ENCODE measurements at places on chromosomes 1 and 21.

DNA sequence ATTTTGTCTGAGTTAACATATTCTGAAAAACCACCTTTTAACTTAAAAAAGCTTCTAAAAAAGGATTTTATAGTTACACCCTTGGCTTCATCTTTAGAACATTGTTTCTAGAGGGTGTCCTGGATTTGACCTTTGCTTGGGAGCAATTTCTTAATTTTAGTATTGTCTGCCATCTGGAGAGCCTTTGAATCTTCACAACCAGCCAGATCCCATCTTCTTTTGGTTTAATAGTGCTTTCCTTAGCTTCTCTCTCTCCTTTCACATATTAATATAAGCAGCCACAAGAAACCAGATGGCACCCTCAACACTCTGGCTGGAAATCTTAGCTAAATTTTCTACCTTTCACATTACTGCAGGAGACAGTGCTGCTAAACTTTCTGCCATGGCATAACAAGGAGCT is 76.5 kb upstream of the TSPAN2 start:
- DNase-seq: no peak

DNA sequence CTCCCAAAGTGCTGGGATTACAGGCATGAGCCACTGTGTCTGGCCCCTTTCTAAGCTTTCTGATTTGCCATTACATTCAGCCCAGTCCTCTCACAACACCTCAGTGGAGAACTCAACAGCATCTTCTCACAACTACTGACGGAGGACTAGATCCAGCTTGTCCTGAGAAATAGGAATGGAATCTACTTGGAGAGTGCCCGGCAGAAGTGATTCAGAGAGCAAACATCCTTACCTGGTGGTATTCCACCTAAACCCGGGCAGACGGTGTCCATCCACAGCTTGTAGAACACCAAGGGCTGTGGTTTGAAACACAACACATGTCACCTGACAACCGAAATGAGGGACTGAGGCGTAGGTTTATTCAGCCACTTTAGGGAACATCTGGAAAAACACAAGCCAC is 28.8 kb upstream of the CCSAP start:
- DNase-seq: no peak

- DNase-seq: no peak
Measured at GRCh38 chr1:154533952-154534844, 24.3 kb downstream of the UBE2Q1 start.

DNA sequence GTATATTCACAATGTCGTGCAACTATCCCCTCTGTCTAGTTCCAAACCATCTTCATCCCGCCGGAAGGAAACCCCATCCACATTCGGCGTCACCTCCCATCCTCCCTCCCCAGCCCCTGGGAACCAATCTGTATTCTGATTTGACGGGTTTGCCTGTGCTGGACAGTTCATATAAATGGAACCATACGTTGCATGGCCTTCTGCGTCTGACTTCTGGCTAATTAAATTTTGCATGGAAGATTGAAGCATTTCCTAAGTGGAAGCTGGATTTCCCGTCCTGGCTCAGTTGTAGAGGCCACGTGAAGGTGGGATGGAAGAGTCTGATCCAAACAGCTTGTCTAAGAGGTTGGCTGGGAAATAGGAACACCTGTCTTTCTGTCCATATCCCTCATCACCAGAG is 14.6 kb downstream of the SPSB1 start:
- DNase-seq: no peak

DNA sequence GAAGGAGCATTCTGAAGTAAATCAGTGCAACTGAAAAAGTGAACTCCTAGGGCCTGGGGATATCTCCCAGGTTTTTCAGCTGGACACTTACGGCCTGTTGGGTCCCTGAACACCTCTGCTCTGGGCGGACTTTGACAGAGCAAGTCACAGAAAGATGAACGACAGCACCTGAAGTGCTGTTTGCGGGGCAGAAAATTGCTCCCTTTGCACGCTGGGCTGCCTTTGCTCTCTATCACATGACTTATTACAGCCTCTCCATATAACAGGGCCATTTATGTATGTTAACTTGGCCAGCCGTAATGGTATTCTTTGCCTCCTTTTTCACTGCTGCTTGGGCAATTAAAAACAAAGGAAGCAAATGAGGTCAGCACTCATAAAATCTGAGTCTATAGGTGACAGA is 332.9 kb downstream of the BARHL2 start:
- DNase-seq: no peak

GRCh38 chr1:12439073-12439472 is 178.9 kb downstream of the DHRS3 start:
- DNase-seq: no peak

- no peak for DNase-seq
Measured at GRCh38 chr1:109261578-109261977, 12.2 kb downstream of the CELSR2 start.

DNA sequence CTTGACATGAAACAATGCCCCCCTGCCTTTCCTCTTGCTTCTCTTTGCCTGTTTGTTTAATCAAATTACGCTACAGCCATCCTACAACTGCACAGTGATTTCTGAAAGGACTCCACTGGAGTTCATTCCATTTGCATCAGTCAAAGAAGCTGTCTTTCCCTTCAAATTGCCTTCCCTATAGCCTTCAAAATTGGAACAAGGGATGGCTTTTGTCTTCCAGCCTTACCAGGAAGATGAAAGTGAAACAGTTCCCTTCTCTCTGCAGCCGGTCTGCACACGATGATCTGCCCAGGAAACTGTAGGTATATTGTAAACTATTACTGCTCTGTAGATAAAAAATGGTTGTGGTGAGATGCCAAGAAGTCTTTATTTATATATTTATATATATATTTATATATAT is 65.6 kb upstream of the ETS2 start:
- DNase-seq: no peak

DNA sequence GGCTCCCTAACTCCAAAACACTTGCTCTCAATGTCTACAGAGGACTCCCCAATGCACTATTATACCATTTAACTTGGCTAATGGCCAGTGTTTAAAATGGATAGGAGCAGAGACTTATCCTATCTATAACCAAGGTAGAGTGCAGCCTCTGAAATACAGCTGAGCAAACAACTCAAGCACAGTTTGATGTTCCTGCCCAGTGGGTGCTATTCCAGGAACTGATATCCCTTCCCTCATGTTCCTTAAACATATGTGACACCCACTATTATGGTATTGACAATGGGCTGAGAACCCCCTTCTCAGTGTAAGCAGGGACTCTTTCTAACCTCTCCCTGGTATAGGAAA is 51.7 kb downstream of the SH3GLB1 start:
- no peak for DNase-seq

- DNase-seq: no peak
Measured at GRCh38 chr1:155261493-155261851, 688 bp downstream of the SCAMP3 start.

- no peak for DNase-seq
Measured at GRCh38 chr1:198246337-198246736, 89.5 kb downstream of the NEK7 start.

DNA sequence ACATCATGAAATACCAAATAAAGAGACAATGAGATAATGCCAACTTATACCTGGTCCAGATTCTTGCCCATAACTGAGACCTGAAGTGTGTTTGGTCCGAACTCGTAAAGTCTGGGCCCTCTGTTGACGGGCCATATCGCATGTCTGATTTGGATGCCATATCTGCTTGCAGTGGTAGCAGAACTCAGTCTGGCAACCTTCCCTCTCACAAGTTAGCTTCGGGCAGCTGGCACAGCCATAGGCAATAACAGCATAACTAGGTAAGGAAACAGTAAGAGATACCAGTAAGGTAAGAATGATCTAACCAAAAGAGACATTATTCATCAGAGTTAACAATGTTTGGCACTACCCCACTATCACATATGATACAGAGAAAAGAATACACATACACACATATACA is 15.1 kb downstream of the RNF19B start:
- no peak for DNase-seq

DNA sequence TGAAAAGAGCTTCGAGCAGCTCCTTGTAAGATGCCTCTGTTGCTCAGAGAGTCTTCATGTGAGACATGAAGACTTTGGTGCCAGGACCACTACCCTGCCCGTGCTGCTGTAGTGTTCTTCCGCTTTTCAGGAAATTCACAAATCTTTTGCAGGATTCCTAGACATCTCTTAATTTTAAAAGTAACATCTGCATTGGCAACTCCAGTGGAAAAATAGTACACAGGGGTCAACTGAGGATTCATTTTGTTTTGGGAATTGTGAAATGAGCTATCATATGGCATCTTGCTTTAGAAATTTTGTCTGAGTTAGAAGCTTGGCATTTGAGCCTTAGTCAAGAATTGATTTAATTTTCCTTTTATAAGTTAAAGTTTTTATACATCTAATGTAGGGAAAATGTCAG is 7.2 kb downstream of the PRDM2 start:
- no peak for DNase-seq

- no peak for DNase-seq
Measured at GRCh38 chr1:3698660-3699408, 46.5 kb downstream of the TP73 start.

GRCh38 chr1:230816018-230816417 is 52.3 kb downstream of the C1orf198 start:
- DNase-seq: no peak

DNA sequence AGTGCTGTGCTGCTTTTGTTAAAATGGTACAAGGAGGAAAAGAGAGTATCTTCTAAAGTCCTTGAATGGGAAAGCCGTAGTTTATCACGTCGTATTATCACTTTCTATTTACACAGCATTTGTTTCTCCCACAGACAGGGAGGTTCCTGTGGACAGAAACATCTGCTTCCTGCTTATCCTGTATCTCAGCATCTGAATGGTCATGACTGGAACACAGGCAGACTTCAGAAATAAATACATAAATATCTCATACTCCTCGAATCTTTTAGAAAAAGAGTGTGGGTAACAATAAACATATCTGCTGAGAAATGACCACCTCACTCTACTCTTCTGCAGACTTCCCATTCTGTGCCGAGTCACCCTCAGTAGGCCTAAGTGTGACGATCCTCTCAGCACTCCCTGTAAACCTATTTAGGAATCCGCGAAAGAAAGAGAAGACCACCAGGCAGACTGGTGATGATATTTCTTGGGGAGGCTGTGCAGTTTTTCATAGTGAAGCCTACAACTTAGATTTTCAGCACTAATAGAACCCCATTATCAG is 393.5 kb downstream of the SMYD3 start:
- DNase-seq: no peak

GRCh38 chr1:163257763-163258162 is 55.0 kb upstream of the RGS5 start:
- DNase-seq: no peak

DNA sequence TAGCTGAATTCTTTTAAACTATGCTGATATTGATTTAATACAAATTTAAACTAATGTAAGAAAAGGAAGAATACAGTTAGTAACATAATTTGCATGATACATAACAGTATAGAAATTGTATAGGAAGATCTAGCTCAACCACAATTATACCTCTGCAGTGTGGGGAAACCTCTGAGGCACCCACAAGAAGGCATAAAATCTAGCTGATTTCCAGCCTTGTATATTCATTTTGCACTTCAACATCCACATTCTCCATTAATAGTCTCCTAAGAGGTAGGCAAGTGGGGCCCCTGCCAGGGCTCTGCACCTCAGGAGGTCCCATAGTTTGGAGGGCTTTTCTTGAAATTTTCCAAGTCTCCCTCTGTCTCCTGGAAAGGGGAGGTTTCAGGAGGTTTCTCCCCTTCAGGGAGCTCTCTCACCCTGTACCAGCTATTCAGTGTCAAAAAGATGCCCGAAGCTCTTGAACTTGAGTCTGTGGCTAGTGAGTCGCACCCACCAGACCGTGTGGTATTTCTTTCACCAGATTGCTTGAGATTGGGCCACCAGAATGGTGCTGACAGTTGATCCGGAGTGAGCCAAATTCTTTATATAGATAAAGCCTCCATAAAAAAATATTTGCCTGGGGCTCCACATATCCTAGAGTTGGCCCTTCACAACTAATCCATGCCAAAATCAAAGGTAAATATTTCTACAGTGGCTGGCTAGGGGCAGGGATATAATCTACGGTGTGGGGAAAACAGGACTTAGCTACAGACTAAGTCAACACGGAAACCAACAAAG is 108.2 kb downstream of the TIAM1 start:
- no peak for DNase-seq

GRCh38 chr1:246789454-246790339 is 65.5 kb downstream of the SCCPDH start:
- DNase-seq: no peak

- no peak for DNase-seq
Measured at GRCh38 chr1:208149776-208150514, 94.2 kb downstream of the PLXNA2 start.

DNA sequence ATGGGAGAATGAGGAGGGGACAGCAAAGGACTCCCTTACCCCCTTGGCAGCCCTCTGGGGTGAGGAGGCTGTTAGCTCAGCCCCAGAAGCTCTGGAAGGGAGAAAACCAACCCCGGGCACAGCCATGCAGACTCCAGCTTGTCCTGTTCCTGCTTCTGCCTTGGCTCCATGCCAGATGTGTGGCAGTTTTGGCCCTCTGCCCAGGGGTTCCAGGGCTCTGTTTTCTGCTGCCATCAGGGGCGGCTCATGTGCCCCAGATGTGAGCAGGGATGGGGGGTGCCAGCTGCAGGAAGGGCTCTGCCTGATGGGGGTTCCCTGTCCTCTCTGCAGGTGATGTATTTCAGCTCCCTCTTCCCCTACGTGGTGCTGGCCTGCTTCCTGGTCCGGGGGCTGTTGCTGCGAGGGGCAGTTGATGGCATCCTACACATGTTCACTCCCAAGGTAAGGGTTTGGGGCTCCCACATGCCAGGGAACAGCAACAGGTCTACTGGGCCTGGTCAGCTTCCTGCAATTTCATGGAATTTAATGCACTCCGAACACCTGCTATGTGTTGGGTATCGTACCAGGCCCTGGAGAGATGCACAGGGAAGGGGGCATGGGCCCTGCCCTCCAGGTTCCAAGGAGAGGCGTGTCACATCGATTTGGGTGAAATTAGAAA is 26.1 kb downstream of the SLC6A17 start:
- DNase-seq: no peak

DNA sequence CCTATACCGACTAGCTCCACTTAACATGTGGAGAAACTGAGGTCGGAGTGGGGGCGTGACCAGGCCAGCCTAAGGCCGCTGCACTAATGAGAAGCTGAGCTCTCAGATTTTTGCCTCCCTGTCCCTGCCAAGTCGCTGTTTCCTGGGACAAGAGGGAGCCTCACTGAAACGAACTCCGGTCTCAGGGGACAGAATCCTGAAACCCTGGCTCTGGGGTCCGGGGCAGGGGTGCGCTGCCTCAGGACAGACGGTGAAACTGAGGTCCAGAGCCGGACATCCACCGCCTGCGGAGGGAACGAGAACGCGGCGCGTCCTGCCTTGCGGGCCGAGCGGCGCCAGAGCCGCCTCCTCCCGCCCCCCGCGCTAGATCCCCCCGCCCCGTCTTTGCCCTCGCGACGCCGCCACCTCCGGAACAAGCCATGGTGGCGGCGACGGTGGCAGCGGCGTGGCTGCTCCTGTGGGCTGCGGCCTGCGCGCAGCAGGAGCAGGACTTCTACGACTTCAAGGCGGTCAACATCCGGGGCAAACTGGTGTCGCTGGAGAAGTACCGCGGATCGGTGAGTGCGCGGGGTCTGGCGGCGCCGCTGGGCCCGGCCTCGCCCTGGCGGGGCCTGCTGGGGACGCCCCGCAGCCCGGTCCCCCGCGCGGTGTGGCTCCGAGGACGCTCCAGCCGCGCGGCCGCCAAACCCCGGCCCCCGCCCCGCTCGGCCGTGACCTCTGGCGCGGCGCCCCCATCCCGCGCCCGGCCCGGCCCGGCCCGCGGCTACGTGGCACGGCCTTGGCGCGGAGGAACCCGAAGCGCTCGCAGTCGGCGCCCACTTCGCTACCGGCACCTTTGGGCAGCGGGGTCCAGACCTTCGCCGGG is at the start of gene GPX7:
Gene GPX7 (plus strand): TSS at position 381 of the 865 bp plus-strand sequence. CDS start 39 bp downstream, at position 420.
- DNase-seq: peak; percentile 11

Data from activated CD8-positive, alpha-beta memory T cell treated with anti-CD3 and anti-CD28 coated beads for 4 hours (primary cell).